ENCODE measurements at places on chromosomes 16 and 17. TPM values are rescaled to one million over a fixed set of nuclear protein-coding genes. Genes with fewer than 3 reads are reported as not detected.

Gene CHMP6
- total RNA-seq: 25.6 TPM

Gene CACNG1
- not detected for total RNA-seq

Gene ZG16B
- 0.63 TPM for total RNA-seq

Gene PARD6A
- 18.3 TPM for total RNA-seq

Gene AIPL1
- total RNA-seq: not detected

Gene ZDHHC7
- total RNA-seq: 33.0 TPM
